Cerebellar cortex (tissue), 1 donor: ENCODE measurements at places on chromosomes 4 and X.

DNA sequence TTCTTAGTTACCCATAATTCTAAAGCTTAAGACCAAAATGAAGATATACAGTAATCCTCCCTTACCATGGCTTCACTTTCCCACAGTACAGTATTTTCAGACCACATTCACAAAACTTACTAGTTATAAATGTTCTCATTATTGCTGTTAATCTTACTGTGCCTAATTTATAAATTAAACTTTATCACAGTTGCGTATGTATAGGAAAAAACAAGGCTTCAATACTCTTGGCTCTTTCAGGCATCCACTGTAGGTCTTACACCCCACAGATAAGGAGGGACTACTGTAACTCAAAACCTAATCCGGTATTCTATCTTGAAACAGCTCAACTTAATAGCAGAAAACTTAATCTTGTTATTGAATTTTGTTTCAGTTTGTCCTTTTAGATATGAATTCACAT, 3.6 kb downstream of the HMGB2 start:
- no peak for DNase-seq

DNA sequence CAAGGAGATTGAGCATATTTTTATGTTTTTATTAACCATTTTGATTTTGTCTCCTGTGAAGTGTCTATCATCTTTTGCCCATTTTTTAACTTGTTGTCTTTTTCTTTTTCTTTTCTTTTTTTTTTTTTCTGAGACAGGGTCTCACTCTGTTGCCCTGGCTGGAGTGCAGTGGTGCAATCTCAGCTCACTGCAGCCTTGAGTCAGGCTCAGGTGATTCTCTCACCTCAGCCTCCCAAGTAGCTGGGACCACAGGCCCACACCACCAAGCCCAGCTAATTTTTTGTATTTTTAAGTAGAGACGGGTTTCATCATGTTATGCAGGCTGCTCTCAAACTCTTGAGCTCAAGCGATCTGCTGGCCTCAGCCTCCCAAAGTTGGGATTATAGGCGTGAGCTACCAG, 4.6 kb upstream of the ADD1 start:
- DNase-seq = no peak

- DNase-seq = no peak
Observed at GRCh38 chrX:78140206-78140605, 756 bp upstream of the TAF9B start.

DNA sequence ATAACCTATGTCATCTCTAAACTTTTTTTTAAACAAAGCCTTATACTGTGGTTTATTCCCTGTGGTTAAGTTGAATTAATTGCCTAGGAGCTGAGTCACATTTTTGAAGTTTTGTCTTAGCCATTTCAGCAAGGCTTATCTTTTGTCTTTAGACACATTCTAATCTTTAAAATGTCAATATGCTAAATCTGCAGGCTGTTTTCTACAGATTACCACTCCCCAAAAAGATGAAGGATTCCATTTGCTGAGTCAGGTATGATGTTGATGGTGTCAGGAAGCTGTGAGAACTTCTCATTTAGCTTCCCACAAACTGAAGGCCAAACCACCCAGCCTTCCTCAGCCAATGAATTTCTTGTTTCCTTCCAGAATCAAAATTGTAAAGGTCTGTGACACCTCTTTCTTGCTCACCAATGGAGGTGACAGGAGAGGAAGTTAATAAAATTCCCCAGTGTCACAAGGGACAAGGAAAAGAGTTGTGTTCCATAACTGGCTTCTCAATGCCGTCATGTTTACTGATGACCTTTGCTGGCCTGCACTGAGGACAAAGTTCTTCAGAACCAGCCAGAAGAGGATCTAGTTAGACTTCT, 3.7 kb upstream of the CXCL6 start:
- DNase-seq = no peak

DNA sequence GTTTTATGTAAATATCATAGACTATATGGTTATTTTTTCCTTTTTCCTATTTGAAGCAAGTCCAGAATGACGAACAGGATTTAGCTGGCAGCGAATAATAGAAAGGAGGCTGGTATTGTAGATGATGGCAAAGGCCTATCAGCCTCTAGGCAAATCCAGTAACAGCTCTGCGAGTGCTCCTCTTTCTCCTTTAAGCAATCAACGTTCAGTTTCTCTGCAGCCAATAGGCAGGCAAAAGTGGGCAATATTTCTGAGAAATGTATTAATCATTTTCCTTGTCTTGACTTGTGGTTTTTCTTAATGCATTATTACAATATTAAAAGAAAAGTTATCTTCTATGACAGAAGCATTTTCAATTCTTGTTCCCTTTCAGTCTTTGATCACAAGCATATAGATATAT, 183.3 kb downstream of the SH3KBP1 start:
- no peak for DNase-seq

- no peak for DNase-seq
Observed at GRCh38 chr4:119197772-119198212, 14.7 kb upstream of the USP53 start.

GRCh38 chr4:169823685-169824084, 65.9 kb upstream of the HPF1 start:
- no peak for DNase-seq

DNA sequence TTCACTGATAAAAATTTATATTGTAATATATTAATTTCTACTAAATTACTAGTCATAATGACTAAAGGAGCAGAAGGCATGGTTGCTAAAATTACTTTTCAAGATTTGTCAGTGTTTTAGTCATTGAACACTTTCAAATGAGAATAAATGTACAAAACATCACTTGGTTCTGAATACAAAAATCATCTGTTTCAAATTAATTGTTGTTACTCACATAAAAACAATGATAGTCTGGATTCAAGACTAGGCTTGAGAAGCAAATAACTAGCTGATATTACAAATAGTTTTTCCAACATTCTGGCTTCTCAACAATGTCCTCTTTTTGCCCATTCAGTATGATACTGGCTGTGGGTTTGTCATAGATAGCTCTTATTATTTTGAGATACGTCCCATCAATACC, 112.5 kb downstream of the ANAPC10 start:
- no peak for DNase-seq

DNA sequence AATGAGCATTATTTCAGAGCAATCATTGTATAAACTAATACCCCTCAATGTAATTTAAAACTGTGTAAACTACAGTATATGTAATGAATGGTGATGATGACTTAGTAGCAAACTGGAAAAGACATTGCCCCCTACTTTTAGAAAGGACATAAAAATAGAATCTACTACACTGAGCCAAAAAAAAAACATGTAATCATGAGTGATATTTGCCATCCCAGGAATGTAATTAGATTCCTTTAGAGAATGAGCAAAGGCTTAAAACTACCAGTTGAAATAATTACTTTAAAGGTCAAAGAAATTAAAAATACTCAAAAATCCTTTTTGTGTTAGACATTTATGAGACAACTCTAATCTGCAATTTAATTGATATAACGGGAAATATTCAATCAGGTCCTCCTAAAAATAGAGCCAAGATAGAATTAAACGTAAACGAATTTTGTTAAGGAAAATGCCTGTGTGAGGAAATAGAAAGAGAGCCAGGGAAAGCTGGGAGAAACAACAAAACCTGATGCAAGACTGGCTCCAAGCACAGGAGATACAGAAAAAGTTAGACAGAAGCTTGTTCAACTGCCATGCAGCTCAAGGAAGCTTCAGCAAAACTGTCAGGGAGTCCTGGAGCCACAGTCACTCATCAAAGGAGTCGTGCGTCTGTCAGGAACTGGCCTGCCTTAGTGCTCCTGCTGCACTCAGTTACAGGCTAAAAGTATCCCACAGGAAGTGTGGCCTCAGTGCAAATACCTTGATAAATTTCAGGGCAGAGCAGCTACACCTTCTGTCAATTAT, 655.7 kb upstream of the INTU start:
- no peak for DNase-seq

DNA sequence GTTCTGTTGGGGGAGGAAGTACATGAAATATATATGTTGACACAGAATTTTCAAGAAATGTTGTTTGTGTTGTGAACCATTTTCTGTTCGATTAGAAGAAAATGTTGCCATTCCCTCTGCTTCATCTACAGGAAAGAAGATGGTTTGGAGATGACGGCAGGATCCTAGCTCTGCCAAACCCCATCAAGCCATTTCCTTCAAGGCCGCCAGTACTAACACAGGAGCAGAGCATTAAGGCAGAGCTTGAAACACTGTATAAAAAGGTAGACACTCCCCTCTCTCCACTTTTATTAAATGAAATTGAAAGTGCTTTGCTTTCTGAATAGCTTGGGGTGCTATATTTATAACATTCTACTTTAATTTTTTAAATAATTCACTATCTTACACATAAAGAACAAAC, 46.8 kb downstream of the CC2D2A start:
- no peak for DNase-seq
